Spleen (tissue), 13 donors: ENCODE measurements at places on chromosomes 11 and 22. TPM values are rescaled to one million over a fixed set of nuclear protein-coding genes. Genes with fewer than 3 reads are reported as not detected.
A peak's percentile ranks its signal among the peaks of the same experiment; 100 is the strongest.

The SYT13 gene
- total RNA-seq, result 0.09 TPM

DNA sequence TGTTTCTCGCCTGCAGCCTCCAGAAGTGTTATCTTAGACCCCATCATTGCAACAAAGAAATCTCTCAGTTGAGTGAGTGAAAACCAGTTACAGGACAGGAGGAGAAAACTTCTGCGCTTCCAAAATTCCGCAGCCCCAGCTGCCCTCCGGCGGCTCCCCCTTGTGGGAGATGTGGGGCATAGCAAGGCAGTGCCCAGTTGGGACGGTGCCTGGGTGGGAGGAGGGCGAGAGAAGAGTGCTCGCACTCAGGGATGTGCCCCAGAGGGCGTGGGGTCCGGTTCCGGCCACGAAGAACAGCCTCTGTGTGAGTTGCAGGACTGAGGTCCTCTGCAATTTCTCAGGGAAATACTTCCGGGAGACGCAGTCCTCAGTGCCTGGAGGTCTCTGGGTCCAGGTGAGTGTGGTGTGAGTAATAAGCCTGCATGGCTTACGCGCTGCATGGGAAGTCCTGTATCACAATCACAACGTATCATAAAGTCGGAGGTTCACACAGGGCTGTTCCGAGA lies 87.0 kb upstream of the BLID start:
- no peak overlapping the region for H3K4me3 ChIP-seq
- no peak overlapping the region for H3K27ac ChIP-seq
- peaks cover 6% of the 10 kb centered on the region for H3K4me1 ChIP-seq

The SULT4A1 gene
- 2.6 TPM for total RNA-seq

DNA sequence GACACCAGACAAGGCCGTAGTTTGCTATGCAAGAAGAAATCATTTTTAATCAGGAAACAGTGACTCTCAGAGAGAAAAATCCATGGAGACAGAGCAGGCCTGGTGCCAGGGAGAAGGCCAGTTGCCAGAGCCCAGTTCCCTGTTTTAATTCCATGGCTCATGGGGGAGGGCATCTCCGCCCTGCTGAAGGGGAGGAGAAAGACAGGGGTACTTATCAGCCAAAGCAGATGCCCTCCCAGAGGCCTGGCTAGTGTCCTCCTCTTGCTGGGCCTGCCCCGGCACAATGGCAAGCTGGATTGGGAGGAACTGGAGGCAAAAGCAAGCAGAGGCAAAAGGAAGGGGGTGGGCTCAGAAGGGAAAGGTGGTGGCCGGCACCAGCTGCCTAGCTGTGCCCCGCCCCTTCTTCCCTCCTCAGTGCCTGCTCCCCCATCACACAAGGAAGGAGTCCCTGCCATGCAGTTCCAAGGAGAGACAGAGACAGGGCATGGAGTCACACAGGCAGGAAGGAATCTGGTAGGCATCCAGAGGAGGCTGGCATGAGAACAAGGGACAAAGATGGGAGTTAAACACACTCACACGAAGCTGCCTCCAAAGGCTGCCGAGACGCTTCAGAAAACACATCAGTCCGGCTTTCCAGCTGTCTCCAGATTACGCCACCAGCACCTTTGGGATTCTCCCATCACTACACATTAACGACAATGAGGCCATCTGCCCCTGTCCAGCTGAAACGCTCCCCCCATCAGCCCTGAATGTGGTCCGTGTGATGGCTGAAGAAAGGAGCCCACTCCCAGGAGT lies 591.8 kb downstream of the BUD13 start:
- H3K4me3 ChIP-seq, result no peak overlapping the region
- DNase-seq, result no peak
- no peaks in the 10 kb centered on the region for H3K36me3 ChIP-seq
- no peaks in the 10 kb centered on the region for H3K4me1 ChIP-seq
- H3K27ac ChIP-seq, result no peak overlapping the region

The C11orf87 gene
- 0.17 TPM for total RNA-seq

The ARHGAP32 gene
- 13.1 TPM for total RNA-seq

DNA sequence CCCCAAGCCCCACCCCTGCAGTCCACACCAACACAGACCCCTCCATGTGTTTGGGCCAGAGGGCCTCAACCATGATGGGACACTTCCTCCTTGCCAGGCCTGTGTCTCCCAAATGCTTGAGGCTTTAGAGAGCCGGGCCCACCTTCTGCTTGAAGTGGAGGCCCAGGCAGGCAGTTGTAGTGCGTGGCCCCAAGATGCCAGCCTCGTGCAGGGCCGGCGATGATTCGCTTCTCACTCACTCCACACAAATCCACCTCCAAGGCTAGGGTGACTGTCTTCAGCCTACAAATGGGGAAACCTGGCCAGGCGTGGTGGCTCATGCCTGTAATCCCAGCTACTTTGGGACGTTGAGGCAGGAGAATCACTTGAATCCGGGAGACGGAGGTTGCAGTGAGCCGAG lies 5.7 kb downstream of the PRR5 start:
- peak overlapping the region; percentile 87 for H3K27ac ChIP-seq
- peaks cover 99% of the 10 kb centered on the region for H3K4me1 ChIP-seq
- no peak for DNase-seq
- no peak overlapping the region for H3K4me3 ChIP-seq
- no peaks in the 10 kb centered on the region for H3K27me3 ChIP-seq

GRCh38 chr11:121435551-121436511 lies 16.3 kb upstream of the SORL1 start:
- peaks cover 43% of the 10 kb centered on the region for H3K4me1 ChIP-seq
- H3K27ac ChIP-seq, result peak overlapping the region; percentile 84
- no peaks in the 10 kb centered on the region for H3K36me3 ChIP-seq
- DNase-seq, result no peak

- H3K36me3 ChIP-seq, result peaks cover 44% of the 10 kb centered on the region
- H3K27ac ChIP-seq, result no peak overlapping the region
- no peak for DNase-seq
Observed at GRCh38 chr22:27881421-27881820, 37.6 kb downstream of the PITPNB start.

- peaks cover 100% of the 10 kb centered on the region for H3K4me1 ChIP-seq
- no peak overlapping the region for H3K4me3 ChIP-seq
- peaks cover 15% of the 10 kb centered on the region for H3K36me3 ChIP-seq
Observed at GRCh38 chr22:21947040-21948014, 5.3 kb downstream of the PPM1F start.

GRCh38 chr11:114447892-114448291 lies 8.6 kb downstream of the REXO2 start:
- H3K4me1 ChIP-seq, result no peaks in the 10 kb centered on the region
- no peak overlapping the region for H3K27ac ChIP-seq
- DNase-seq, result no peak
- H3K36me3 ChIP-seq, result peaks cover 51% of the 10 kb centered on the region

DNA sequence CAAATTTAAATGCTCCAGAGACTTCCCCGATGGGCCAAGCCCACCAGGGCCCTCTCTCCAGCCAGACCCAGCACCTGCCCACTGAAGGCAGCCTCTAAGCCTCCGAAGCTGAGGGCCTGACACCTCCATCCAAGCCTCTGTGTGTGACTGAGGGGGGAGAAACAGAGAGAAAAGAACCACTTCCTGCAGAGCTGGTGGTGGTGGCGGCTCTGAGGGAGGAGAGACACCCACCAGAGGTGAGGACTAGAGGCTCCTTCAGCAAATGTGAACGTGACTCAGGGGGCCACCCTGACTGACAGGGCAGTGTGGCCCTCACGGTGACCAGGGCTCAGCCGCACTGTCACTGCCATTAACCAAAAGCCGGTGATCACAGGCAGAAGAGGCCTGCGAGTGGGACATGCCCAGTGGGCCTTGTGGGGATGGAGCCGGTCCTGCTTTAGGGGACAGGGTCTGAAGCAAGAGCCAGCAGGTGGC lies 31.0 kb upstream of the CD5 start:
- no peaks in the 10 kb centered on the region for H3K27me3 ChIP-seq
- H3K36me3 ChIP-seq, result no peaks in the 10 kb centered on the region
- H3K4me1 ChIP-seq, result peaks cover 27% of the 10 kb centered on the region
- H3K27ac ChIP-seq, result peak overlapping the region; percentile 78
- DNase-seq, result peak; percentile 86
- H3K4me3 ChIP-seq, result no peak overlapping the region

The ANO9 gene
- total RNA-seq, result 20.1 TPM

DNA sequence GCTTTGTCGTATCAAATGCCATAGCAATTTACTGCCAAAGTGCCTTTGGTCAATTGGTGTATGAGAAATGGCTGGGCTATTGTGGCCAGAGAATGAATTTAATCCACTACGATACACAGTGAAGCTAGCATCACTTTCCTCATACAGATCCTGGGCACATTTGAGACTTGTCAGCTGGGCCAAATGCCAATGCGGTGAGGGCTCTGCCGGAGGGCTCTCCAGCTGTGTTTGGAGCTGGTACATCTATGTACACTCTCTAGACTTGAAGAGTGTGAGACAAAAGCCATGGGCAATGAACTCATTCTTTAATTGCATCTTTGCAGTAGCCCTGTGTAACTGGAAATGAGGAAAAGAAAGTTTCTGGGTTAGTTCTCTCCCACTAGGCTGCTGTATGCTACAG lies 1052.9 kb downstream of the NTM start:
- no peak for DNase-seq
- no peak overlapping the region for H3K27ac ChIP-seq
- H3K27me3 ChIP-seq, result no peaks in the 10 kb centered on the region
- no peak overlapping the region for H3K4me3 ChIP-seq
- no peaks in the 10 kb centered on the region for H3K36me3 ChIP-seq

DNA sequence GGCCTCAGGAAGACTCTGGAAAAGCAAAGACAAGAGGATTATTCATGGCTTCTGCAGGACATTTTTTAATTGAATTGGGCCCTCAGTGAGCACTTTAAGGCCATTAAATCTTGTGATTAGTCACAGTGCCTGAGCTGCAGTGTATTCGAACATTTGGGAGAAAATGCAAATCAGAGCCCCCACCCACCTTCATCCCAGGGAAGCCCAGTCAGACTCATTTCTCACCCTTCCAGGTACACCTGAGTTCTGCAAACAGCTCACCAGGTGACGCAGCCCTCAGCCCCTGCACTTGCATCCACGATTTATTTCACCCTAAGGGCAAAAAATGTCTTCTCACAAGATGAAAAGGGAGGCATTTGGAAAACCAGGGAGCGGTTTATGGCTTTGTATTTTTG lies 128.7 kb downstream of the MPPED1 start:
- H3K27me3 ChIP-seq, result no peaks in the 10 kb centered on the region
- no peaks in the 10 kb centered on the region for H3K4me1 ChIP-seq
- no peak overlapping the region for H3K4me3 ChIP-seq
- no peaks in the 10 kb centered on the region for H3K36me3 ChIP-seq
- DNase-seq, result no peak

GRCh38 chr11:131964698-131965483 lies 594.5 kb downstream of the NTM start:
- no peaks in the 10 kb centered on the region for H3K27me3 ChIP-seq
- H3K4me1 ChIP-seq, result no peaks in the 10 kb centered on the region
- no peak for DNase-seq
- no peaks in the 10 kb centered on the region for H3K36me3 ChIP-seq
- H3K4me3 ChIP-seq, result no peak overlapping the region

DNA sequence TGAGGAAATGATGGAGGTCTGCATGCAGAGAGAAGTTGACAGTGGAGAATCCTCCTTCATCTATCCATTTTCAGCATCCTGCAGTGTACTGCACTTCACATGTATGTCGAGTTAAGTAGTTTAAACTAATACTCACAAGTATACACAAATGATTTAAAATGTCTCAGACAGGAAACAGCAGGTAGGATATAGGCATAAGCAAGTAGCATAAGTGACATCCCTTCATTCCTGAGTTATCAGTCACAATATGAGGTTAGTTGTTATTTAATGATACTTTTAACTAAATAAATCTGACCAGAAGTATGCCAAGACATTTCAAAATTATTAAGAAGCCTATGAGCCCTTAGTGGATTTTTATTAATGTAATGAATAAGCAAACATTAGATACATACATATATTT lies 37.4 kb downstream of the MTMR2 start:
- no peak overlapping the region for H3K27ac ChIP-seq
- no peak for DNase-seq
- no peaks in the 10 kb centered on the region for H3K36me3 ChIP-seq
- no peaks in the 10 kb centered on the region for H3K27me3 ChIP-seq

DNA sequence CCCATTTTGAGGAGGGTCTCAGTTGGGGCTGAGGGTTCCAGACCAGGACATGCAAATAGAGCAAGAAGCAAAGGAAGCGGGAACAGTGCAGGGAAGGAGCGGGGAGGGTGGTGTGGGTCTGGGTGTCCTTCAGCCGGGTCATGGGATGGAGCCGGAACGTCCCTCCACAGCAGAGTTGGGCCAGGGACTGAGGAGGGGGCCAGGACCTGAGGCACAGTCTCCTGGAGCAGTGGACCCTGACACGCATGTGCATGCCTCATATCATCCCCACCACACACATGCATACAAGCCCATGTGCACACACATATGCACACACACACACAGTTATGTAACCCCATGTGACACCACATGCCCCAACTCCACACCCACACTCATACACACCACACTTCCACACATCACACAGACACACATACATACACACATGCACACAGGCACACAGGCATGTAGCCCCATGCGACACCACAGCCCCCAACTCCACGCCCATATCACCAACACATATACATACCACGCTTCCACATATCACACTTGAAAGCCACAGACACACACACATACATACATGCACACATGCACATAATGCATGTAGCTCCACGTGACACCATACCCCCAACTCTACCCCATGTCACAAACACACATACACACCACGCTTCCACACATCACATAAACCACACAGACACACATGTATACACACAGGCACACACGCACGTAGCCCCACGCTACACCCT lies 1026.6 kb downstream of the BRD1 start:
- no peaks in the 10 kb centered on the region for H3K36me3 ChIP-seq
- H3K27ac ChIP-seq, result no peak overlapping the region
- no peak overlapping the region for H3K4me3 ChIP-seq
- no peaks in the 10 kb centered on the region for H3K4me1 ChIP-seq
- no peak for DNase-seq
- no peaks in the 10 kb centered on the region for H3K27me3 ChIP-seq

The RAD9A gene
- total RNA-seq, result 29.7 TPM
